DMS53 (cell line): ENCODE measurements at places on chromosomes 16 and 17.
A peak's percentile ranks its signal among the peaks of the same experiment; 100 is the strongest.

GRCh38 chr17:42061646-42062487, 11.5 kb upstream of the C17orf113 start:
- no peak for DNase-seq

- DNase-seq, result no peak
These were observed 16.0 kb upstream of the ITGB4 start for GRCh38 chr17:75704963-75705875.

DNA sequence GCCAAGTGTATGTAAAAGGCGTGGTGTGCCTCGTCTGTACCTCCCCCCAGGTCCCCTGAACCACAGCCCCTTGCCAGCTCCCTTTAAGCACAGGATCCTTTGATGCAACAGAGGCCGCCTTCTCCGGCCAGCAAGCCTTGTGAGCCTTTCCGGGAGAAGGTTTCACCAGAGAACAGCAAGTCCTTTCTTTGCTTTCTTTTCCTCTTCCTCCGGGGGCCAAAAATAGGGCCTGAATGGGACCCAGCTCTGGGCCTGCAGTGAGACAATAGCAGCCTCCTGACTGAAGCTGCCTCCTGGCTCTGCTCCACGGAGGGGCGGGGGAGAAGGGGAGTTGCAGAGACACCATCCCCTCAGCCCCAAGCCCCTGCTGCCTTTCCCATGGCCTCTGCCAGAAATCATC, 9.0 kb downstream of the ADGRG1 start:
- no peak for DNase-seq

GRCh38 chr17:77462090-77462489, 321.3 kb downstream of the SEC14L1 start:
- DNase-seq, result no peak

DNA sequence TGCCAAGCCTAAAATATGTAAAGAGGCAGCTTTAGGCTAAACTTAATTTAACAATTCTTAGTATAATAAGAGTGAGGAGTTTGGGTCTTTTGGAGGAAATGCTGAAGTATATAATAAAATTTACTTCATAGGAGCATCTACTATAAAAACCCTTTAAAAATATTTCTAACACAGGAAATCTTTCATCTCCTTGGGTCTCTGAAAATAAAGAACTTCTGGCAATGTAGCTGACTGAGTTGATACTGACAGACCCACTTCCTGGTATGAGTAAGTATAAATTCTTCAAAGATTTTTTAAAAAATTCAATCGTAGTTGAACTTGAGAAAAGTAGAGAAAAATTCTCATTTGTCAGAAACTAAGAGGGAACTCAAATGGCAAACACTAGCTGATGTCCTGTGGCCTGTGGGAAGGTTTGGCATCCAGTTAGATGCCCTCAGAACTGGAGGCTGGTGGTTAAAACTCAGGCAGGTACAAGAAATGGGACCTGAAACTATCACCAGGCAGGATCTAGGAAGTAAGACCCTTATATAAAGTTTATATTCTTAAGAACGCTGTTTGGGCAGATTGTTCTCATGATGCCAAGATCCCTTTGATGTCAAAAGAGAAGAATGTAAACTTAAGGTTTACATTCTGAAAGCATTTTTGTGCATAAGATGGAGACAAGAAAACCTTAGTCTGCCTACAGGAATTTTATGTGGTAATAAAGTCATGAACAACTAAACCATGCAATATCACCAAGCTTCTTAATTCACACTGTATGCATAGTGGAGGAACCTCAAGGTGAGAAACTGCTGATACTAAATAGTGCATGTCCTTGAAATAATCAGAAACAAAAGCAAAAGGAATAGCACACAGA, 6.2 kb downstream of the KRTAP4-6 start:
- no peak for DNase-seq

DNA sequence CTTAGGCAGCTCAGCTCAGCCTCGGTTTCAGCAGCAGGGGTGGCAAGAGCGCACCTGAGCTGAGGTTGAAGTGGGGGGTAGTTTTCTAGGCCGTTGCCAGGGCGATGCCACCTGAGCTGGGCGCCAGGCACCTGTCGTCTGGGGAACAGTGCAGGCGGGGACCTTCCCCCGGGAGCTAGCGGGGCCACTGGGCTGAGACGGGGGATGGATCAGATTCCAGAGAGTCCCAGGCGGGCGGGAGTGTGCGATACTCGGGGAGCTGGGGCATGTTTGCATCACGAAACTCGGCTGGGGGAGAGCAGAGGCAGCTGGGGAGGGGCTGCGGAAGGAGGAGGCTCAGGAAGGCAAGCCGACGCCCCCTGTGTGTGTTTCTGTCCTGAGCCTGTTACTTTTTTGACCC, 477 bp upstream of the CLDN9 start:
- peak; percentile 80 for DNase-seq

DNA sequence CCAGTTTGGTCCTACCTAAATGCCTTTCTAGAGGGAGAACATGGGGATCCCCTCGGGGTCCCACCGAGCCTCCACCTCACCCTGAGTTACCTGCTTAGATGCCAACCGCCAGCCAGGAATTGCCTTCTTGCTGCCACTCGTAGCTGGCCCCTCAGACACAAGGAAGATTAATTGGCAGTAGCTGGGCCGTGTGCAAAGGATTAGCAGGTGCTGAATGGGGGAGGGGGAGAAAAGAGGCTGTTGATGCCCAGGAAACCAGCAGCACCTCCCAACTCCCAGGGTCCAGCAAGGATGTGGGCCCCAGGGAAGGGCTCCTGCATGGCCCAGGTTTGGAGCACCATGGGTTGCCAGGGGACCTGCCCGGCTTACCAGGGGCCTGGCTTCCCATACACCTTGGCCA, at the start of gene CNGB1:
Gene CNGB1 (minus strand): TSS at position 159 of the 400 bp plus-strand sequence. CDS start 3,842 bp downstream, outside the sequence.
- DNase-seq, result peak; percentile 54

- no peak for DNase-seq
These were observed 6.7 kb downstream of the MMP28 start for GRCh38 chr17:35788477-35789368.

GRCh38 chr16:85028685-85029407, 1.3 kb downstream of the KIAA0513 start:
- DNase-seq, result peak; percentile 85

DNA sequence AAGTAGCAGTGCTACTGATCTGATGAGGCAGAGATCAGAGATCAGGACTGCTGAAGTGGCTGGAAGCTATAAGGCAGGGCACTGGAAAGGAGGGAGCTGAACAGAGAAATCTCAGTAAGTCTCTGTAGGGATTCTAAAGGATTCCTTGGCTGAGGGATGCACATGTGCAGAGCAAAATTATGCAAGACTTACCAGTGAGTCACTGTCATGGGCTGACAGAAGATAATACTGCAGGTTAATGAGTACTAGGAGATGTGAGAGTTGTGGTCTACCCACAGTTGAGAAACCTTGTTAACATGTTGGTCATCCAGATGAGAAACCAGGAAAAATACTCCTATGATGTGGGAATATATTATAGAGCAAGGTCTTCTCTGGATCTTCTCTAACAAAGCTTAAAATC, 378.1 kb downstream of the HAPSTR1 start:
- DNase-seq, result no peak

- DNase-seq, result peak; percentile 53
These were observed 381.6 kb upstream of the ASIC2 start for GRCh38 chr17:33674685-33675084.

- DNase-seq, result no peak
These were observed 13.8 kb downstream of the ELMO3 start for GRCh38 chr16:67212766-67213165.

DNA sequence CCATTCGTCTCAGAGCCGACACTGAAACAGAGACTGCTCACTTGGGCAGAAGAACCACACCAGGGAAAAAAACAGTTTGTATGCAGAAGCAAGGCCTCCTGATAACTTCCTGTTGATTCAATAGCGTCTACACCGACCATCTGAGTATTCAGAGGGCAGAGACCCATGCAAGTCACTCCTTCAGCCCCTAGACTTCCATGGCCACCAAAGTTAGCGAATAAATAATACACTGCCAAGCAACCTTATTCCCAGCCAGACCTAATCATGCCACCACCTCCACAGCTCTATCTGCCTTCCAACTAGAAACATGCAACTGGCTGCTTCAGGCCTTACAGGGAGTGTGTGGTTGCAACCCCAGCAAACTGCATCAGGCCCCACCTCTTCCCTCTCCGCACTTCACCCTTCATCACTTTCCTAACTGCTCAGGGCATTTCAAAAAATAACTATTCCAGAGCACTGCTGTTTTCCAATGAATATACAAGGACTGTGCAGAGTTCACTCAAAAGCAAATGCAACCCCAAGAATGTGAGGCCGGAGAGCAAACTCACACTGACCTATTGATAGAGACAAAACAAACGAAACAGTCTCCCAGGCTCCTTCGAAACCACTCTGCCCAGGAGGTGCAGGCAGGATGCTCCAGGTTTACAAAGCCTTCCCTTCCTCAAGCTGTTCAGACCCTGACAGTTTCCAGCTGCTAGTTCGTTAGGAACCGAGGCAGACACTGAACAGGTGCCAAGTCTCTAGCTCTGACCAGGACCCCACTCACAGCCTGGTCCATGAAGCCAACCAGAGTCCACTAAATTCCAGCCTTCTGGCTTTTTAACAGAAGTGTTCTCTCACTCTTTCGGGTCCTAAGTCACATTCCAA, 3.6 kb downstream of the USP7 start:
- peak; percentile 6 for DNase-seq

GRCh38 chr16:79400462-79401149, 199.9 kb downstream of the MAF start:
- DNase-seq, result no peak

DNA sequence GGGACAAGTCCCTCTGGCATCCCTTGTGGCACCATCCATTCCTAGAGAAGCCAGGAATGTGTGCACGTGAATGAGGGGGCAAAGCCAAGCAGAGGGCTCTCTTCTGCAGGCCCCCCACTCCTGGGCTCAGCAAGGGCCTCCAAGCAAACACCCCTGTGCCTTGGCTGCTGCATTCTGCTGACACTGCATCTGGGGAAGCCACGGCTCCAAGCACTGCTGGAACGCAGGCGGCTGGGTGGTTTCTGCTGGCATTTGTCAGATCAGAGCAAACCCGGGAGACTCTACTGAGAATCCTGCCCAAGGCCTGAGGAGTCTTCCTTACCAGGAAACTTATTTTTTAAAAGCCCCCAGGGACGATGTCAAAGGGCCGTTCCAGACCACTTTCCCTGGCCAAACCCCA, 23.3 kb downstream of the ATP6V0D1 start:
- no peak for DNase-seq

GRCh38 chr17:59355702-59356325, 24.4 kb downstream of the YPEL2 start:
- no peak for DNase-seq

- DNase-seq, result peak; percentile 65
These were observed 858 bp upstream of the SMARCE1 start for GRCh38 chr17:40648384-40648968.

GRCh38 chr16:55037046-55037445, 106.4 kb downstream of the IRX5 start:
- DNase-seq, result no peak

GRCh38 chr17:77441940-77442339, 301.2 kb downstream of the SEC14L1 start:
- DNase-seq, result no peak

DNA sequence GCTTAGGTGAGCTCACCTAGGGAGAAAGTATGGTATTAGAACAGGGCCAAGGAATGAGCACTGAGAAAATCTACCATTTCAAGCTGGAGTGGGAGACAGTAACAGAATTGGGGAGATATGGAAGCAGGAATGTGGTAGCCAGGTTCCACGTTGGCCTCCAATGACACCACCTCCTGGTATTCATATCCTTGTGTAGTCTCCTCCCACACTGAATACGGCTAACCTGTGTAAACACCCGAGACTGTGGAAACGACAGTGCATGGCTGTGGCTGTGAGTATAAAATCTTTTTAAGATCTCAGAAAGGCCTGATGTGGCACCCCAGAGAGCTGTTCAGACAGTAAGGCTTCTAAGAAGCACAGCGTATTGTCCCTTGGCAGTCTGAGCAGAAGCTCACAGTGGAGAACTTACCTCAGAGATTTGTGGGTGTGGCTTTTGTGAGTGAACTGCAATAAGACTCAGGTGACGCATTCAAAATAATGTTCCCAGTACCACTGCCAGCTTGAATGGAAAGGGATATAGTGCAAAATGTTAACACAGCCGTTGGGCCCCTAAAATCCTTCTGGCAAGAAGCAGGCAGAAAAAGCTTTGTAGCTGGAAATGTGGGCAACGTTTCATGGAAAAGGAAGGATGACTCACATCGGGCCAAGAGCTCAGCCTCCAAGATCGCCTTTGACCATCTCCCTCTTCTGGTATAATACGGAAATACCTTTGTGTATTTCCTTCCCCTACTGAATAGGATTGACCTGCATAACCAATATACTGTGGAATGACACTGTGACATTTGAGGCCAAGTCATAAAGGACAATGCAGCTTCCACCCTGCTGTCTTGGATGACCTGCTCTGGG, 14.4 kb downstream of the SDR42E1 start:
- peak; percentile 58 for DNase-seq

GRCh38 chr16:24694931-24695330, 34.5 kb upstream of the TNRC6A start:
- DNase-seq, result no peak

DNA sequence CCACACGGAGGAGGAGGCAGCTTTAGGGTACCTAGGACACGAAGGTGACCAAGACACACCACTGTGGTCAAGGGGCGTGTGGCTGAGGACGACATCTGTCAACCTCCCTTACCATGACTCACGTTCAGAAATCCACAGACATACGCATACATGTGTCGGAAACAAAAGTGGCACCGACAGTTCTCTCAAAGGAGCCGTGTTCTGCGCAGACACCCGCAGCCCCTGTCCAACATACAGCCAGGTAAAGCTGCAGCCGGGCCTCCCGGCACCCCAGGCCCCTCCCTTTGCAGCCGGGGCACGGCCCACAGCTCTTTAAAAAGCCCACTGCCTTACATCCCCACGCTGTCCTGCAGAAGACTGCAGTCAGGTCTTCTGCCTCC, 40.5 kb upstream of the KLHDC4 start:
- DNase-seq, result peak; percentile 71

DNA sequence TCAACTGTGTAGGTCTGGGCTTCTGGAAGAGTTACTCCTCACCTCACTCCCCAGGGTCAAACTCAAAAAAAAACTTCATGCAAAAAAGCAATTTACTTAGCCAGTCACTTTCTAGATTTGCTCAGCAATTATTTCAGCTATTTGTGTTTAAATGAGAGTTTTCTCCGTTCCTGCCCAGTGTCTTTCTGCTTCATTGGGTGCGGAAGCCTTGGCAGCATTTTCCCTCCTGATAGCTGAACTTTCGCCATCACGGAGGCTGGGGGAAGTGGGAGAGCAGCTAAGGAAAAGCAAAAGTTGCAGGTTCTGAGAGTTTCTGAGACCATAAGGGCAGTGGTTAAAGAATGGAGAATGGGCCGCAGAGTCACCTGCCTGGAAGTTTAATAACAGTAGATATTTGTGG, 287.1 kb upstream of the DYNLRB2 start:
- DNase-seq, result no peak

DNA sequence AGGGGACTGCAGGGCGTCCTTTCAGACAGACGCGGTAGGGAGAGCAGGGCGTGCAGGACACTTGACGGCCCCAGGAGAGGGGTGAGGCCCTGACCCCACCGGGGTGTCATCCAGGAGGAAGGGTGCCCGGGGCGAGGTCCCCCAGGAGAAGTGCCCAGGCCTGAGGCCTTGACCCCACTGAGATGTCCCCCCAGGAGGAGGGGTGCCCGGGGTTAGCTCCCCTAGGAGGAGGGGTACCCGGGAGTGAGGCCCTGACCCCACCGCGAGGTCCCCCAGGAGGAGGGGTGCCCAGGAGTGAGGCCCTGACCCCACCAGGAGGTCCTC, 27.2 kb upstream of the METRNL start:
- no peak for DNase-seq
